Pericardium fibroblast (primary cell): ENCODE measurements at places on chromosomes 6 and 20. TPM values are rescaled to one million over a fixed set of nuclear protein-coding genes. Genes with fewer than 3 reads are reported as not detected.

The PKHD1 gene
- total RNA-seq: under 0.01 TPM in 1 of 2 replicates, not detected in the other

The COL11A2 gene
- total RNA-seq: under 0.01 and 0.09 TPM in 2 replicates

The CRYBG1 gene
- 3.7 and 10.2 TPM in 2 replicates for total RNA-seq

The SLC32A1 gene
- not detected in 2 replicates for total RNA-seq

The C6orf118 gene
- not detected in 2 replicates for total RNA-seq

The PBOV1 gene
- total RNA-seq: not detected in 2 replicates

The MTHFD1L gene
- total RNA-seq: 33.3 and 34.7 TPM in 2 replicates

The MLIP gene
- total RNA-seq: 1.3 TPM in 1 of 2 replicates, not detected in the other

The ESR1 gene
- not detected in 2 replicates for total RNA-seq

The C20orf144 gene
- 0.09 TPM in 1 of 2 replicates, not detected in the other for total RNA-seq

The PIM1 gene
- 36.3 and 46.6 TPM in 2 replicates for total RNA-seq

The MAS1 gene
- total RNA-seq: under 0.01 TPM in 1 of 2 replicates, not detected in the other

The KCNK16 gene
- not detected in 2 replicates for total RNA-seq

The OR12D3 gene
- not detected in 2 replicates for total RNA-seq

The CYB5R4 gene
- 0.94 and 13.2 TPM in 2 replicates for total RNA-seq

The GGTLC1 gene
- not detected in 2 replicates for total RNA-seq

The HMGCLL1 gene
- not detected in 2 replicates for total RNA-seq

The SLC2A4RG gene
- total RNA-seq: 97.1 and 103 TPM in 2 replicates

The PCK1 gene
- total RNA-seq: not detected in 2 replicates

The RSPH4A gene
- 1.1 TPM in 1 of 2 replicates, not detected in the other for total RNA-seq

The PAK5 gene
- total RNA-seq: not detected in 2 replicates

The TSPO2 gene
- not detected in 2 replicates for total RNA-seq

The KCNQ2 gene
- not detected in 2 replicates for total RNA-seq

The KIFC1 gene
- 0.47 and 1.3 TPM in 2 replicates for total RNA-seq

The COX4I2 gene
- total RNA-seq: 0.23 TPM in 1 of 2 replicates, not detected in the other

The OXT gene
- total RNA-seq: not detected in 2 replicates

The ABHD16B gene
- not detected in 2 replicates for total RNA-seq

The ZDHHC14 gene
- total RNA-seq: 1.7 and 5.8 TPM in 2 replicates

The METTL24 gene
- not detected in 2 replicates for total RNA-seq

The NELFCD gene
- 37.8 and 46.6 TPM in 2 replicates for total RNA-seq

The ABT1 gene
- 9.5 and 13.9 TPM in 2 replicates for total RNA-seq

The TMEM151B gene
- total RNA-seq: not detected in 2 replicates

The WFDC5 gene
- not detected in 2 replicates for total RNA-seq

The CHD6 gene
- 12.4 and 15.9 TPM in 2 replicates for total RNA-seq

The C20orf141 gene
- 0.47 TPM in 1 of 2 replicates, not detected in the other for total RNA-seq

The SRSF12 gene
- total RNA-seq: 0.51 and 0.58 TPM in 2 replicates

The CPNE5 gene
- 0.09 and 11.4 TPM in 2 replicates for total RNA-seq

The SIRPB2 gene
- not detected in 2 replicates for total RNA-seq

The DEFB123 gene
- total RNA-seq: not detected in 2 replicates

The OTOR gene
- not detected in 2 replicates for total RNA-seq

The HNF4A gene
- not detected in 2 replicates for total RNA-seq

The NRSN1 gene
- total RNA-seq: not detected in 2 replicates

The GPX5 gene
- total RNA-seq: not detected in 2 replicates

The RNF39 gene
- not detected in 2 replicates for total RNA-seq

The DLL1 gene
- total RNA-seq: 1.8 TPM in 1 of 2 replicates, not detected in the other

The HRH3 gene
- total RNA-seq: not detected in 2 replicates

The TAGAP gene
- total RNA-seq: not detected in 2 replicates

The SLC25A27 gene
- 2.0 and 2.2 TPM in 2 replicates for total RNA-seq

The PRR18 gene
- total RNA-seq: not detected in 2 replicates

The BRPF3 gene
- 8.9 and 11.4 TPM in 2 replicates for total RNA-seq

The BTNL2 gene
- not detected in 2 replicates for total RNA-seq

The PGC gene
- total RNA-seq: not detected in 2 replicates

The CTAGE9 gene
- total RNA-seq: not detected in 2 replicates

The VGLL2 gene
- total RNA-seq: 0.17 TPM in 1 of 2 replicates, not detected in the other

The TMEM63B gene
- 22.6 and 25.8 TPM in 2 replicates for total RNA-seq

The TPD52L2 gene
- total RNA-seq: 129 and 137 TPM in 2 replicates
